ENCODE measurements at places on chromosomes 1 and 21. TPM values are rescaled to one million over a fixed set of nuclear protein-coding genes. Genes with fewer than 3 reads are reported as not detected.

GRCh38 chr1:58804853-58805565 lies 21.2 kb upstream of the JUN start:
- DNase-seq = no peak

- DNase-seq = no peak
Observed at GRCh38 chr1:163863731-163864130, 542.0 kb downstream of the NUF2 start.

FCRL4 gene
- not detected for total RNA-seq

DNA sequence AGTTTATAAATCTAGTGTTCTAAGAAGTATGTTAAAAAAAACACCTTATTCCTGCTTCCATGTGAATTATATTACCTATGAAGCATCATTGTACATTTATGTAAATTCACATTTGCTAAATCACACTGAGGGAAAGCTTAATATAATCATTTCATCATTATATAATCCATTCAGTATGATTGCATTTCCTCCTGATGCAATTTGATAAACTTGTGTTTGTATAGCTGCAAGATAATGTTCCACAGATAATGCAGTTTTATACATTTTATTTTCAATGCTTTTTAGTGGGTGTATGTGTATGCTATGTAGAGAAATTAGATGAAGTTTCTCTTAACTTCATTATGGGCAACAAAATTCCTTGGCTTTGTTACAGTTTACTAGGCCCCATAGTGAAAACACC lies 79.6 kb downstream of the HS2ST1 start:
- DNase-seq = no peak

DNA sequence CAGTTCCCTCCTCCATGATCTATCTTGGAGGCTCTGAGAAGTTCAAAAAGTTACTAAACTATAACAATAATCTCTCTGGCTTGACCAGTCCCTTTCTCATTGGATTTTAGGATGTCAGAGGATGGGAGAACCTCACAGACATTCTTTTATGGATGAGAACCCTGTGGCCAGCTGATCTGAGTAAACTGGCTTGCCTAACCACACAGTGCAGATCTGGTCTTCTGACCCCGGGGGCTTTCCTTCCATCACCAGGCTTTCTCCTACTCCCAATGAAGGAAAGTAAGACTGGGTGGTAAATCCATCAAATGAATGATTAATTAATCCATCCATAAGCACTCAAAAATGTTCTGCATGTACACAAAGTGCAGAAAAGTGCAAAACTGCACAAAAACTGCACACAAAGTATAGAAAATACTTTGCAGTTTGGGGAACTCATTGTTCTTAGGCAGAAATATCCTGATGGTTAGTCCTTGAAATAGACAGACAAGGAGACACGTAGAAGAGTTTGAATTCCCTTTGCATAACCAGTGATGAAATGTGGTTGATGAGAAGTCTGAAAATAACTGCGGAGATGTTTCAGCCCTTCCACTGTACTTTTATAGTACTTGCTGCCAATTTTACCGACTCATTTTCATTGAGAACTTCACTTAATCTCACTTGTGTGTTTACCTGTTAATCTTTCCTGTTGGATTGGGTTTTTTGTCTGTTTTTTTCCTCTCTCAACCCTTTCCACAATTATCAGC lies 2.5 kb upstream of the F3 start:
- DNase-seq = no peak

CCDC17 gene
- 2.0 TPM for total RNA-seq

DNA sequence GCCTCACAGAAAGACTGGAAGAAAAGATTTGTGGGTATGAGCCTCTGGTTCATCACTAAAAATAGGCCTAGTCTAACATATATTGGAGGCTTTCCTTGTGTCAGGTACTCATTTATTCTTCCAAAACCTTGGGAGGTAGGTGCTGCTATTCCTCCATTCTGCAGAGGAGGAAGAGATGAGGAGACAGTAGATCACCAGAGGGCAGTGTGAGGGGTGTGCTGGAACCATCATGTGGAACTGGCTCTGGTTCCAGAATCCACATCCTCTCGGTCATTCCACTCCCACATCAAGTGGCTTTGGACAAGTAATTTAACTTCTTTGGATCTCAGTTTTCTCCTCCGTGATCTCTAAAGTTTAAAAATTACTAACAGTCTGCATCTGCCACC lies 7.4 kb upstream of the INKA2 start:
- DNase-seq = no peak

RIPPLY3 gene
- 6.2 TPM for total RNA-seq

SLC25A34 gene
- 3.2 TPM for total RNA-seq

GRCh38 chr1:183230413-183230812 lies 44.3 kb downstream of the LAMC2 start:
- no peak for DNase-seq

DNA sequence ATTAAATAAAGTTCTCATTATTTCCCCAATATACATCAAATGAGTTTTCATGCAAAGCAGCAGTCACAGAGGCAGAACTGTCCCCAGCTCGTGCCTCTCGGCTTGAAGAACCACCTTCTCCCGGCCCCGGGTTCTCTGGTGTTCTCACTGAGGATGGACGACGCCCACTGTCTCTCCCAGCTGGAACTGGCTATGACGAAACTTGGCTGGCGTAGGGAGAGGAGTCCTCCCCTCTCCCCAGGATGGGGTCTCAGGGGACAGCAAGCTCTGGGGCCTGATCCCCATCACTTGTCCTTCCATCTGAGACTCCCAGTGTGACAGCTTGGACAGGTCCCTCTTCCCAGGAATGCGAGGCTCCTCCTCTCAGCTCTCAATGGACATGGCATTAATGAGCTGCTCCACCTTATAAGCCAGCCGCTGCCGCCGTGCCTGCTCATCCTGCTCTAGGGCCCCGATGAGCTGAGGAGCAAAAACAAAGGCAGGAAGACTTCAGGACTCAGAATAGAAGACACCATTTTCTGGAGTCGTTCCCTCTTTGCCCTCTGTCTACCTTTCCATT lies 116.0 kb upstream of the CD34 start:
- DNase-seq = no peak
